ENCODE measurements at places on chromosomes 13 and 19.

GRCh38 chr19:40090241-40091204, at the start of gene ZNF780A:
ZNF780A (minus strand) TSS chr19:40090943; CDS start chr19:40084753, 6,190 bp downstream.
- DNase-seq = peak; percentile 71

DNA sequence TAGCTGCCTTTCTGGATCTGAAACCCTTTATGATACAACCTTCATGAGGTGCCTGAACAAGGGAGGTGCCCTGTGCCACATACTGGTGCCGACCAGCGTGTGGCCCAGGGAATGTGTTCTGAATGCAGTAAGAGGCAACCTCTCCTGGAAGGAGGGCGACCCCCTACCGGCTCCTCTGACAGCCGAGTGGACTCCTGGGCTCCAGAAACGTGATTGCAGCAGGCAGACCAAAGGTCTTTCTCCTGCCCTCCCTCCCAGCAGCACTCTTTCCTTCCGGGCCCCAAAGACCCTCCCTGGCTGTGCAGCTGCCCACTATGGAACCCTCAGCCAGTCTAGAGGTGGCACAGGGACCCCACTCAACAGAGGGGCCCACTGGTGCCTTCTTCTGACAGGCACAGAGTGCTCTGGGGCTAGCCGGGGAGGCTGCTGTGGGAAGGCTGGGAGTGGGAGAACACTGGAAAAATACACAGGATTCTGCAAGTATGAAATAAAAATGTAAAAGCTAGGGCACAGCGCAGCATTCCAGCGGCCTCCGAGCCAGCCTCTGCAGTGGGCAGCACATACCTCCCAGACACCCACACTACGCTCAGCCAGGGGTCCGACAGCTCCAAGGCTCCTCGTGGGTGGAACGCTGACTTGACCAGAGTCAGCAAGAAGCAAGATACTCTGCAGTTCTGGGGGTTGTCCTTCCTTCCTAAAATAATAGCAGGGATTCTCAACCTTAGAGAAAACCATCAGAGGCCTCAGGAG, 14.9 kb downstream of the SH3GL1 start:
- DNase-seq = no peak

DNA sequence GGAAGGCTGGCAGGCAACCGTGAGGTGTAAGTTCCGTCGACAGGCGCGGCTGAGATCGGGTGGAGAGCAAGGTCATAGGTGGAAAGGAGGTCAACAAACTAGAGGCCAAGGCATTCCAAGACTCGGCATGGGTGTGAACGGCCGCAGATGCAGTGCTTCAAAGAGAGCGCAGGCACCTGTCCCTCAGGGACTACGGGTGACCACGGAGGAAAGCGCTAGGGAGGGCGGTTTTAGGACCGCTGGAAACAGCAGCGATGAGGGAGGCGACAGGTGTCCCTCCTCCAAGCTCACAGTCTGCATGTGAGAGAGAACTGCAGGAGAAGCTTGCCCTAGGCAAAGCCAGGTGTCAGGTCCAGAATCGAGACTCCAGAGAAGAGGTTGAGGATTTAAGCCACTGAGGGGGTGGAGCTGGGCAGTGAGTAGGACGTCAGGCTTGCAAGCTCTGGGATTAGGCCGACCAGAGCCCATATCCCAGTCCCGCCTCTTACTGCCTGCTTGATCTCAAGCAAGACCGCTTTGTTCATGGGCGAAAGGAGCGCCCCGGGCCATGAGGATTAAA, 1.6 kb upstream of the MLNR start:
- DNase-seq = no peak

DNA sequence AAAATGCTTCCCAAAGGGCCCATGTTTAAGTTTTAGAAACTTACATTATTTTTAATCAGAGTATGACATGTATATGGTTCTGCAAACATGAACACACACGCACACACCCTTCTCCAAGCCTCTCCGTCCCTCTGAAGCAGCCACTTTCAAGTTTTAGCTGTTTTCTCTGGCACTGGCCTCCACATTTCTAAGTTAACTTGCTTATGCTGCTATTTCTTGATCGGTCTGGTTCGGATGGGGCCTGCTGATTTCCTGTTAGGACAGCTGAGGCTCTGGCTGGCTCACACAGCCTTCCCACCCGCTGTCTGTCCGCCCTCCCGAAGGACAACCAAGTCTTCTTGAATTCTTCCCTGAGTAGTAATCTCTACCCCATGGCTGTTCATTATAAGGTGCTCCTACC, 4.4 kb downstream of the SPC24 start:
- DNase-seq = no peak

DNA sequence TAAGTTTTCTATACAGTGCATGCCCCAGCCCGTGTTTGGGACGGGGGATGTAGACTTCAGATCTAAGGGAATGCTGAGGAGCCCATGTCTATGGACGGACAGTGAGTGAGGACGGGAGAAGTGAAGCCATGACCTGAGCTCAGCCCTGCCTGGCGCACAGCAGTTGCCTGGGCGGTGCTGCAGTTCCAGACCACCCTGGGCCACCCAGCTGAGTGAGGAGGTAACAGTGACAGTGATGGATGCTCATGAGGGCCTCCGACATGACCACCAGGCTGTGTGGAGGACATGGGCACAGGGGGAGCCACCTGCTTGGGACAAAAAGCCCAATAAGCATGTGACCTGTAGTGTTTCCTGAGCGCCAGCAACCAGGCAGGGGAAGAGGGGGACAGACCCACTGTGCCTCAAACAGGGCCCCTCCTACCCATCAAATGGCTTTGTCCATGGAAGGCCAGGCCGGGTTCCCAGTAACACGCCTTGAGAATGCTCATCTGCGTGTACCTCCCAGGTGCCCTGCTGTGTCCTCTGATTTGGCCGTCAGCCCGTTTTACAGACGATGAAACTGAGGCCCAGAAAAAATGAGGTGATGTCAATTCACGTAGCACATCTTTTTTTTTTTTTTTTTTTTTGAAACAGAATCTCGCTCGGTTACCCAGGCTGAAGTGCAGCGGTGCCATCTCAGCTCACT, 22.6 kb downstream of the NOSIP start:
- DNase-seq = no peak

- no peak for DNase-seq
Observed at GRCh38 chr19:5992756-5993155, 14.8 kb upstream of the RANBP3 start.

DNA sequence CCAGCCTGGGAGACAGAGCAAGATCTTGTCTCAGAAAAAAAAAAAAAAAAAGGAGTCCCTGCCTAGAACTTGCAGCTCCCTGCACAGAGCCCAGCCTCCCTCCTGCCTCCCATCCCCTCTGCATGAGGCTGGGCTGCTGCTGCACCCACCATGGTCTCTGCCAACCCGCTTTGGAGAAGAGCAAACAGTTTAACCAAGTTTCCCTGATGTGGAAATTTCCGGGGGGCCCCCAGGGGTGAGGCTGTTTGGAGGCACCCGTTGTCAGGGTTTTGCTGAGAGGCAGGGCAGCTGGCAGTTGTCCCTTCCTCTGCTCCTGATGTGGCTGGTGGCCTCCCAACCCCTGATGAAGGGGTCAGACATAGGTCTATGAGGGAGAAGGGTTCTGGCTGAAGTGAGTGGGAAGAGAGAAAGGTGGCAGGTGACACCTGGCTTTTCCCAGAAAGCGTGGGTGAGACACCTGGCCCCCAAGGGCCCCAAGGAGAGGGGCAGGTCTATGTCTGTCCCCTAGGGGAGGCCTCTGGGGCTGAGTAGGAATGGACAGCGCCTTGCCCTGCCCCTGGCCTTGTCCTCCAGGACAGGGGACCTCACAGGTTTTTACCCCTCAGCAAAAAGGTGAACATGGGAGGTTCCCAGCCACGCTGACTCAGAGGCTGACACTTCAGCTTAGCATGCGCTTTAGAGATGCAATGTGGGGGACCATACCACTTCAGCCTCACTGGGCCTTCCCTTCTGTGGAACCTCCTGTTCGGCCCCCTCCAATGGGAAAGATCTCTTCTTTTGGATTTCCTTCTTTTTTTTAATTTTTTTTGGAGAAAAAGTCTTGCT, 5.5 kb downstream of the LRP3 start:
- DNase-seq = no peak

DNA sequence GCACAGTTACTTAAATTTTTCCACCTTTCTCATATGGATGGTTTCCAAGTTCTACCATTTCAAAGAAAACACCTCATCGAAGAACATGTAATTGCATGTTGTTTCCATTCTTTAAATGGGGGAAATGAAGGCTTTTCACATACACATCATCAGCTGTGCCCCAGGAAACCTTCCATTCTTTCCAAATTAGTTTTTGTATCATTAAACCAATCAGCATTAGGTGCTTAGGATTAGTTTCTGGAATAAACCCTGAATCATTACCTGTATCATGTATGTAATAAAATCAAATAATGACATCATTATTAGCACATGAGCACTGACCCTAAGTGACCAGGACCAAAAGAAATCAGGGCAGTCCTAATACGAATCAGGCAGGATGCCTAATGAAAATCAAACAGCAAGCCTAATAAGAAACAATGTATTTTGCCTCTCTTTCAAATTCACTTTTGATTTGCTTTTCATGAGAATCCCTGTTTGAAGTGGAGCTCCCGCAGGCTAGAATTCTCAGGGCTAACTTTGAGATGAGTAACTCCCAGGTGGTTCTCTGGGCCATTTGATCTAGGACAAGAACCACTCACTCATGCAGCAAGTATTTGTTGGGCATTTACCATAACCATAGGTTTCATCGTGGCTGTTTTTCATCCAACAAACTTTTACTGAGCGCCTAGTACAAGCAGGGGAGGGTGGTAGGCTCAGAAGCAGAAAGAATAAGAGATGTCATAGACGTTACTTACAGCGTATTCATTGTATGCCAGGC, 89.2 kb downstream of the MZT1 start:
- no peak for DNase-seq

DNA sequence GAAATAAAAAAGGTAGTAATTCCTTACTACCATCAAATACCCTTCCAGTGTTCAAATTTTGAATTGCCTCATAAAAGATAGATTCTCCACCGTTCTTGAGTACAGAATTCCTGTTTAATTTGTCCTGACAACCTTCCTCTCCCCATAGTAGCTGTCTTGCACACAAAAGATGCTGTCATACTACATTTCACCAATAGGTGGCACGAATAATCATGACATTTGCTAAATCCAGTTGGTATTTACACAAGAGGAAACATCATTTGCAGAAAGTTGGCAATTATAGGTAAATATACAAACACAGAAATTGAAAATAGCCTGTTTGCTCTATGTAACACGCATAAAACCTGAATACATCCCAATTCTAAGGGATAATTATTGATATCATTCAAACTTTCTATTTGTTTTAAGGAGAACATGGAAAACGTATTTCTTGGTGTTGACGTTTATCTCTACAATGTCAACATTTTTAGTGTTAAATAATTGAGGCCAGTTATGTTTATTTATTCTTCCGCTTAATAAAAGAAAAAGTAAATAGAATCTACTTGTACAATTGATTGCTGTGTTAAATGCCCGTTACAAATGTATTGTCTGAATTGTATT, 58.3 kb upstream of the CLDN10 start:
- peak; percentile 78 for DNase-seq

All from NCI-H526 treated with DMSO at 0.1 percent for 48 hours (cell line).